ENCODE measurements at places on chromosomes 7 and 10.
A peak's percentile ranks its signal among the peaks of the same experiment; 100 is the strongest.

GRCh38 chr10:59622320-59623132 is 87.1 kb downstream of the SLC16A9 start:
- peak; percentile 9 for DNase-seq

DNA sequence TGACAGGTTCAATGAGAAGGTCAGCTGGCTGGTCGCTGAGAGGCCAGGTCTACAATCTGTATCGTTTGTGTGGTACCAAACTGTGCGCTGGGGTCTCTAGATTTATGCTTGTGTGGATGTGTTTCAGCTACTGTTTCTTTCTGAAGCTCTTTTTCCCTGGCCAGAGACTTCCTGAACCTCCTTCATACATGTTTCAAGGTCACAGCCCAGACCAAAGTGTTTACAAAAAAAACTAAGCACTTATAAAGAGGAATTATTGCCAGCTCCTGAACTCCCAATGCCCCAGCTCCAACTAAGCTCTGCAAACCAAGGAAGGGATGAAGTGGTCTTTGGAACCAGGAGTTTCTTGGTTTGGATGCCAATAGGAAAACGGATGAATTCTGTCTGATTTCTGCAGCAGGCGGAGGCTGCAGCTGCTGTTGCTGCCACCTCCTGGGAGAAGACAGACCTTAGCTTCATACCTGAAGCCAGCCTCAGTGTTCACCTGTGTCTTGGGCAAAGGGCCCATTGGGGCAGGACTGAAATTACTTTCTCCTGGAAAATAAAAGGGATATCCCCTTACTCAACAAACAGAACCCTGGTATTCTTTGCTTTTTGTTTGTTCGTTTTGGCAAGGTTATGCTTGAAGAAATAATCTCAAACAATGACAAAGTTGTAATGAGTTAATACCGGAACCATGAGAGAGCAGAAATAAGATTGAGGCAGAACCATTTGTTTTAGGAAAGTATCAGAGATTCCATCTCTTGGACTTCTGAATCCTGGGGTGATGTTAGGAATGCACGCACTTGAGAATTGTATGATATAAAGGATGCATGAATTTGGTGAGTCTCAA is 24.6 kb upstream of the MKLN1 start:
- peak; percentile 23 for DNase-seq

DNA sequence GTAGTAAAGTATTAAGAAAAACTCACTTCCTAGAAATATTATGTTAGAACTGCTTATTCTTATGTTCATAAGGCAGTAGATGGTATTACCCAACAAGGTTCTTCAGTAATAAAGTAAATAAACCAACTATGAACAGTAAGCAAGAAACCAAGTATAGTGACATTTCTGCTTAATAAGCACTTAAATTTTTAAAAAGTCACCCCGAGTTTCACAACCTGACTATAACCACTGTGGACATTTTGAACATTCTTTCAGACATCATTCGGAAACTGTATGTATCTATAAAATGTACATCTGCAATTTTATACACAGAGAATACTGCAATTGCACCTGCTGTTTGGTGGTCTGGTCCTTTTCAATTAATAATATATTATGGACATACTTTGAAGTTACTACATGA is 1073.6 kb downstream of the XPNPEP1 start:
- no peak for DNase-seq

- DNase-seq, result no peak
Observed at GRCh38 chr10:61835946-61836887, 65.3 kb upstream of the ARID5B start.

- peak; percentile 84 for DNase-seq
Observed at GRCh38 chr10:92901819-92902251, 53.5 kb downstream of the EXOC6 start.

GRCh38 chr10:4568731-4569130 is 257.3 kb upstream of the AKR1E2 start:
- no peak for DNase-seq

DNA sequence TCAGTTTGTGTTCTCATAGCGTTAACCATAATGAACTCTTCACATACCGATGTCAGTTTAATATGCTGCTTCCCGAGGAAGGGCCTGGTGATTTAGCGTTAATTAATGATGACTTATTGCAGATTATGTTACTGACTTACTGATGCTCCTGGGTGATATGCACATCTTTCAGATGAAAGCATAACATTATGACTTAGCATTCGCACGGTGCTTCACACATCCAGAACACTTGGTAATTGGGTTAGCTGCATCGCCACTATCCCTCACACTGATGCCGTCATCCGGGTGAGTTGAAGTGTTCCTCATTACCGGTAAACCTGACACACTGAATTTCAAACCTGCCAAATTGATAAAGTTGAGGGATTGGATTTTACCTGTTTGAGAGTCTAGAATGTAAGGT is 239.0 kb upstream of the PODXL start:
- DNase-seq, result no peak

- no peak for DNase-seq
Observed at GRCh38 chr7:2906197-2906931, 62.3 kb upstream of the GNA12 start.

DNA sequence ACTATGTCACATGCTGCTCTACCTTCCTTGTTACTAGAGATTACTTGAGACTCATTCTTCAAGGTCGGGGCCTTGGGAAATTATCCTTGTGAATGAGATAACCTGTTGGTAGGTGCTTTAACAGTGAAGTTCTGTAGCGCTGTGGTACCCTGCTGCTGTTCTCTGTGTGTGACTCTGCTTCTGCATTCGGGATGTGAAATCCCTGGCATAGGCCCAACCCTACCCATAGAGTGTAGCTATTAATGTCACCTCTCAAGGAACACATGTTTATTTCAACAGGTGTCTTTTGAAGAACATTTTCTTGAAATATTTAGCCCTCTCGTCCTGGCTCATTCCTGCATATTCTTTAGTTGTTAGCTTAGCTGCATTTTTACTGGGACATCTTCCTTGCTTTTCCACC is 41.8 kb upstream of the TMEM236 start:
- no peak for DNase-seq

DNA sequence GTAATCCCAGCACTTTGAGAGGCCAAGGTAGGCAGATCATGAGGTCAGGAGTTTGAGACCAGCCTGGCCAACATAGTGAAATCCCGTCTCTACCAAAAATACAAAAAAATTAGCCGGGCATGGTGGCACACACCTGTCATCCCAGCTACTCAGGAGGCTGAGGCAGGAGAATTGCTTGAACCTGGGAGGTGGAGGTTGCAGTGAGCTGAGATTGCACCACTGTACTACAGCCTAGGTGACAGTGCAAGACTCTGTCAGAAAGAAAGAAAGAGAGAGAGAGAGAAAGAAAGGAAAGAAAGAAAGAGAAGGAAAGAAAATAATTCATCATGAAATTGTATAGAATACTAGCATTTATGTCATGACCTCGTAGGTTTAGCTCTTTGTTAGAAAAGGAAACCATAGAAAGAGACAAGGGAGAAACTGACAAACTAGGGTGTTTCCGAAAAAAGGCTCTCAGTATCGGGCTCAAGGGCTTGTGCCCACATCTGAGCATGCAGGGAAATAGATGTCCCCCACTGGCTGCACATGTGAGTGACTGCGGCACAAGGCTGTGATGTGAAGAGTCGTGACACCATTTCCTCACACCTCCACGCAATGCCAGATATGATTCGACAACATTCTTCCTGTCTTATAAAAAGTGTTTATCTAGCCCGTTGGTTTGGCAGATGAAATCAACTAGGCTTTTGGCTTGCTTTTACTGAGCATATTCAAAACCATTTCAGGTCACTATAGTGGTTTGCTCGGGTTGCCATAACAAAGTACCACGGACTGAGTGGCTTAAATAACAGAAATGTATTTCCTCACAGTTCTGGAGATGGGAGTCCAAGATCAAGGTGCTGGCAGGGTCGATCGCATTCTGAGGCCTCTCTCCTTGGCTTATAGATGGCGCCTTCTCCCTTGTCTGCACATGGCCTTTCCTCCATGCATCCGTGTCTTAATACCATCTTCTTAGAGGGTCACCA is 2.0 kb downstream of the SRGN start:
- DNase-seq, result peak; percentile 92

DNA sequence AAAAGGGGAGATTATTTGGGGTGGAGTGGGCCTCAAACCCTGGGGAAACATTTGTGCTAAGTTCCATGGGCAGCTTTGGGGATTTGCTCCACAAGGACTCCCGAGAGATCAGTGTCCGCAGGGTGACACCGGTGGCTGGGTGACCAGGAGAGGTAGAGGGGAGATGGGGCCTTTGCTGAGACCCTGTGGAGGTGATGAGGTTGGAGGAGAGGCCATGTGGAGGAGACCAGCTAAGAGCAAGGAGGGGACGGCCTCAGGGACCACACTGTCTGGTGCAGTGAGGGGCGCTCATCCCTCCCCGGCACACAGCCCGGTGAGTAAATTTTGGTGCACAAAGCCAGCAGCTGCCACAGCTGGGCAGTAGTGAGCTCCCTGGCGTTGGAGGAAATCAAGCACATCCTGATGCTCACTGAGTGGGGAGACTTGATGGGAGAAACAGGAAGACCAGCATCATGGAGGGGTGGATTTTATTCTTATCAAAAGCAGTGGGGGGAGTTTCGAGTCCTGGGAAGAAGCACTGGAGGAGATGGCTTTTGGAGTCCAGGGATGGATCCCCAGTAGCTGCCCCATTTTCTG is 20.2 kb upstream of the ELFN1 start:
- DNase-seq, result no peak

- no peak for DNase-seq
Observed at GRCh38 chr10:66929375-66929774, 3.5 kb downstream of the LRRTM3 start.

DNA sequence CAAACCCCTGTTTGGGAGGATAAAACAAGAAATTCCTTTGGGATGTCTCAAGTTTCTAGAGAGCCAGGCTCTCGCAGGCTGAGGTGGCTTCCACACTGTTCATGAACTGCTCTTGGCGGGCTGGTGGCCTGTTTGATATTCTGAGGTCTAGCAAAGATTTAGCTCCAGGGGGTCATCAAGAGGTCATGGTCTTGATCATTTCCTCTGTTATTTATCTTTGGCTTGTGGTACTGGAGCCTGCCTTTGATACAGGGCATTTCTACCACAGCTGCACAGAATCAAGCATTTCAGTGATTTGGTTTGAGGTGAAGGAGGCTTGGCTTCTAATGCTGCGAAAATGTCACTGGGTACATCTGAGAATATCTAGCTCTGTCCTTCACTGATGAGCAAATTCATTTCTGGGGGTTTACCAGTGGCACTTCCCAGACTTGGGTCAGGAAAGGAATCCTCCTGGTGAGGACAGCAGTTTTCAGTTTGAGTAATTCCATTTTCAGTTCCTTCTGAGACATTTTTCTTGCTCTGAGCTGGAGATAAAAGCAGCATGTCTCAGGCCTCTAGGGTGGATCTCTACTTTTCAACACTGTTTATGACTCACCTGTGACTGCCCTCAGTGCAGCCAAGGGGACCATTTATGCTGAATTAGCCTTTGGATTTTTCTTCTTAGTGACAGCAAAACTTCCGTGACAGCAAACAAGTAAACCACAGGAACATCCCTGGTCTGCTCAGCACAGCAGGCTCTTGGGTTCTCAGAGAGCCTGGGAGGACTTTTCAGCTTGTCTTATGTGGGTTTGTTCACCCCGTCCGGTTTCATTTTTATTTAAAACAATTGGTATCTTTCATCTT is 312.0 kb downstream of the RNLS start:
- DNase-seq, result peak; percentile 66

DNA sequence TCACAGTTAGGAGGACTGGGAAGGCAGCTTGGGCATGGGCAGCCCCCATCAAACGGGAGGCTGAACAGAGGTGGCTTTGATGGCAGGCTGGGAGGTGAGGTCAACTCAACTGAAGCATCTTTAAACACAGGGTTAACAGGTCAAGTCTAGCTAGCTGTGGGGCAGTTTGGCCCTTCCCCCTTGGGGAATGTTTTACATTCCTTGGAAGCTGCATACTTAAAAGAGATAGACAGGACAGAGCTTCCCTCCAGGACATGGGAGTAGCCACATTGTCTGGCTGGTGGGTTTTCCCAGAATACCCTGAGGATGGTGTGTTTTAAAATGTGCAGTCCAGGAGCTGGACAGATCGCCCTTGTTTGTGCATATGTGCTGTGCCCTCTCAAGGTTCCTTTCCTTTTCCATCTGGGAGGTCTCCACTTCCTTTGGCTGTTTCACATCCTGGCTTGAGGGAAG is 6.8 kb upstream of the RASSF4 start:
- no peak for DNase-seq

GRCh38 chr7:957418-958220 is 3.1 kb upstream of the ADAP1 start:
- DNase-seq, result no peak

GRCh38 chr7:835485-836401 is 3.5 kb downstream of the SUN1 start:
- no peak for DNase-seq

- no peak for DNase-seq
Observed at GRCh38 chr10:53508197-53508596, 735.6 kb upstream of the MBL2 start.

DNA sequence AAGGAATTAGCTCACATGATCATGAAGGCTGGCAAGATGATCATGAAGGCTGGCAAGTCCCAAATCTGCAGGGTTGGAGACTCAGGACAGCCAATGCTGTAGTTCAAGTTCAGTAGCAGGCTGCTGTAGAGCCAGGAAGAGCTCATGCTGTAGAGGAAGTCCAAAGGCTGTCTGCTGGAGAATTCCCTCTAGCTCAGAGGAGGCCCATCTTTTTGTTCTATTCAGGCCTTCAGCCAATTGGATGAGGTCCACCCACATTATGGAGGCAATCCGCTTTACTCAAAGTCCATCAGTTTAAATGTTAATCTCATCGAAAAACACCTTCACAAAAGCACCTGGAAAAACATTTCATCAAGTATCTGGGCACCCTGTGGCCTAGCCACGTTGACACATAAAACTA is 24.8 kb upstream of the FAM171A1 start:
- DNase-seq, result no peak

GRCh38 chr7:31493714-31494181 is 20.1 kb upstream of the ITPRID1 start:
- DNase-seq, result no peak

DNA sequence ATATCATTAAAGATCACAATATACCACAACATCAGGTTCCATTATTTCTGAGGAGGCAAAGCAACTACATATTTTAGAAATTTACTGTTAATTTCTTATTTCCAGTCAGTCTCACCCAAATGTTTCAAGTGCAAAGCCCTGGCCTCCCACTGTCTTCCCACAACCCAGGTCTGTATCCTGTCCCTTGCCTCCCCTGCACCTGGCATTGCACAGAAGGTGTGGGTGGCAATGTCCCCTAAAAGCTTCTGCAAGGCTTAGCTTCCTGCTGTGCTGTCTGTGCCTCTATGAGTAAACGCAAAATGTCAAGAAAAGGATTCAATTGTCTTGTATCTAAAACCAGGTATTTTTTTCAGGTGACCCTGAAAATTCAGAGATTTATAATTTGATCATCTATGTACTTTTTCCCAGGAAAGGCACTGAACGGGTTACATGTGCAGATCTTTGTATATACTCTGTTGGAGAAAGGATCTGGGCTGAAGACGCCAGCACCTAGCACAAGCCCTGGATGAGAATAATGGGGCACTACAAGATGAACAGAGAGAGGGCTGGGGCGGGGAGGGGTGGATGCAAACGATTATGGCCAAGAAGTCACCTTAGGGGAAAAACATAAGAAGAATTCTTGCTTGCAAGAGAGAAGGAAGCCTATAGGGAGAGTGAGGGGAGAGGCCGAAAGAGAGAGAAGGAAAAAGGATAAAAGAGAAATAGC is 3.1 kb upstream of the ANTXRL start:
- no peak for DNase-seq

GRCh38 chr10:8047452-8048280 is 6.8 kb upstream of the GATA3 start:
- no peak for DNase-seq

- no peak for DNase-seq
Observed at GRCh38 chr10:112052166-112052565, 131.4 kb downstream of the GPAM start.

GRCh38 chr7:38584443-38585210 is 46.5 kb downstream of the AMPH start:
- no peak for DNase-seq

Data from central memory CD4-positive, alpha-beta T cell (primary cell).